ENCODE measurements at places on chromosomes 2 and 18.

DNA sequence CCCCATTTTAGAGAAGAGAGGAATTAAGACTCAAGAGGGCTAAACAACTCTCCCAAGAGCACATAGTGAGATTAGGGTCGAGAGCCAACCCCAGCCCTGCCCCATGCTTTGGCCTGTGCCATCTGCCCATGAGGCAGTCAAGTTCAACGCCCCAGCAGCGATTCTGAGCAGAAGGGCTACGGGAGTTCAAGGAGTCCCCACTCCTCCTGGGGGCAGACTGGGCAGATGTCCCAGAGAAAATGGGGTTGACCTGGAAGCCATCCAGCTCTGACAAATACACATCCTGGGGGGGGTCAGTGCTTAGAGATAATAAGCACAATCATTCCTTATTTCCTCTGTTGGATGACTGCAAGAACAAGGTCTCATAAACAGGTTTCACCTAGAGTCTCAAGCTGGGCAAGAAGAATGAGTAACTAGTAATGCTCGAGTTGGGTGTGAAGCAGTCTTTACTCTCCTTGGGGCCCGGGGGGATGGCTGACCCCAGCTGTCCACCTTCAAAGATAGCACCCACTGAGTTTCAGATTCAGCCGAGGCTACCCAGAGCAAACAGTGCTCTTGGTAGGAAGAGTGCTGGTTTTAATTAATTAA is 716.4 kb downstream of the RNF144A start:
- DNase-seq: no peak

- DNase-seq: peak; percentile 80
Measured at GRCh38 chr2:231321021-231321420, 74.5 kb upstream of the B3GNT7 start.

GRCh38 chr2:218026676-218027425 is 24.1 kb upstream of the TNS1 start:
- peak; percentile 84 for DNase-seq

- no peak for DNase-seq
Measured at GRCh38 chr2:186927867-186928191, 78.9 kb upstream of the ZSWIM2 start.

DNA sequence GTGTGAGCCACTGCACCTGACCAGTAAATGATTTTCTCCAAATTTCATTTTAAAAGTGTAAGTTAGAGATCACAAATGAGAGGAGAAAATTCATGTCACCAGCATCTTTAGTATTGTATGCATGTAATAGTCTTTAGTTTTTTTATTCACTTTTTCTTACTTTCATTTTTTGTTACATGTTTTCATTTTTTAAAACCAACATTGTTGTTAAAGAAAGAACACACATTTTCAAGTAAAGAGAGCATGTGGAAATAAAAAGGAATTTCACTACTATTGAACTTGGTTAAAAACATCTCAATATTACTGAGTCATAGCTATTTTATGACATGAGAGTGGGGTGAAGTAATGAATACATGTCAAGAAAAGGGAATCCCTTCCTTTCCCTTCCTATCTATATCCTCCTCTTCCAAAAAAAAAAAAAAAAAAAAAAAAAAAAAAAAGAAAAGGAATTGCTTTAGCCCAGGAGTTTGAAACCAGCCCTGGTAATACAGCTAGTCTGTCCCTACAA is 29.1 kb upstream of the PMAIP1 start:
- DNase-seq: no peak

- DNase-seq: no peak
Measured at GRCh38 chr2:204732019-204732418, 186.7 kb downstream of the PARD3B start.

GRCh38 chr2:159052157-159052601 is 83.7 kb downstream of the TANC1 start:
- DNase-seq: no peak

DNA sequence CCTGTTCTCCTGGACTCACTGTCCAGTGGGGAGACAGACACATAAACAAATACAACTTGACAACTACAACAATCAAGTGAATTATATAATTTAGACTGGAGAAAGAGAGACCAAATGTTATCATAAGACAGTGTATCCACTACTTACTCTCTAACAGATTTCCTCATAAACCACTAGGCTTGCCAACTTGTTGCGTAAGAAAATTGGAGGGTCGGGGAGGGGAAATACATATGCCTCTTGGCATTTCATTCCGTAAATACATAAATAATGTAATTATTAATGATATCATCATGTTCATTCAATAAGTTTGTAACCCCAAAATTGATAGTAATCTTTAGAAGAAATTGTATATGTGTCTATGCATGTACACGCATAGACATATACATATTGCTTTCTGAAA is 14.9 kb downstream of the RAB6D start:
- DNase-seq: no peak

GRCh38 chr2:77831471-77831870 is 309.3 kb upstream of the LRRTM4 start:
- DNase-seq: no peak
